ENCODE measurements at places on chromosomes 2 and 18.

DNA sequence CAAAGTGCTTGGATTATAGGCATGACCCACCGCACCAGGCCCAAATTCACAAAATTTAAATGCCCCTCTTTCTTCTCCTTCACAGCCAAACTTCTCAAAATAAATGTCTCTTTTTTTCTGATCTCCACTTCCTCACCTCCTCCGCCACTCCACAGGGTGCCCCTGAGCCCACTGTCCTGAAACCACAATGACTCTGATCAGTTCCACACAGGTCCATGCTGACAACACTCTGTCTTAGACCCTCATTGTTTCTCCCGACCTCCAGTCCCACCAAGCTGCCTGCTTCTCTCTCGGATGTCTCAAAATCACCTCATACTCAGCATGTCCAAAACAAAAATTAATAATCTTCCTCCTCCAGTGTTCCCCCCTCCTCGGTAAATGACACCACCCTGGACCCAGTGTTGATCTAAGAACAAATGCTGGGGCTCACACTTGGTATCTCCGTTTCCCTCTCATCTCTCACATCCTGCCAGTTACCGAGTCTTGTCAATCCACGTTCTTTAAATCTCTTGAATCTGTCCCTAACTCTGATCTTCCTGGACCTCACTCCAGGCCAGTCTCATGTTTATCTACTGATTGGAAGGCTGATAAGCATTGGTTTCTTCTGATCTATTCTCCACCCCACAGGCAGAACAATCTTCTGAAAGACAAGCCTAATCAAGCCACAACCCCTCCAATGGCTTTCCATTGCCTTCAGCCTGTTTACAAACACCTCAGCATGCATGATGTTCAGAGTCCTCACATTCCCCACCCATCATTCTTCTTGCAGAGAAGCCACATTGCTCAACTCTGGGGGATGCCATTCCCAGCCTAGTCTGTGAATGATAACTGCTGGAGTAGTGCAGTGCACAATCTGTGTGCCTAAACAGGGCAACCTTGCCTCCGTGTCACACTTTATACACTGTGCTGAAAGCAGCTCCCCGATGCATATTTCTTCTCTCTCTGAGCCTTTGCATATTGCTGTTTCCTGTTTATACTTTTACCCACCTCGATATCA, 12.4 kb upstream of the ANKRD44 start:
- no peak for DNase-seq

DNA sequence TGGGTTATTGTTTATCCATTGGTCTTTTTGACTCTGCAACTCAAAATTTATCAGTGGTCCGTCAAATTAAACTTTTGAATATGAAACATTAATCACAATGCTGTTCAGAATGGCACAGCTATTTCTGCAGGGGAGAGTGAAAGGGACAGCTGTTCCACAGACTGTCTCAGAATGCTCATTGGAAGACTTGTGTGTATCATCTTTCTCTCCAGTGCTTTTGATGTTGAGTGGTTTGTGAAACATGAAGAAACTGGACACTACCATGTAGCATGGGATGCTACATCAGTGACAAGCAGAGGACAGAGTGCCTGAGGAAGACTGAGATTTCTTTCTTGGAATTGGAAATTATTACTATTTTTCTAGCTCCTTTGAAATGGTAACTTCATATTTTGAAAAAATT, 115.7 kb downstream of the PLCL1 start:
- DNase-seq: no peak

DNA sequence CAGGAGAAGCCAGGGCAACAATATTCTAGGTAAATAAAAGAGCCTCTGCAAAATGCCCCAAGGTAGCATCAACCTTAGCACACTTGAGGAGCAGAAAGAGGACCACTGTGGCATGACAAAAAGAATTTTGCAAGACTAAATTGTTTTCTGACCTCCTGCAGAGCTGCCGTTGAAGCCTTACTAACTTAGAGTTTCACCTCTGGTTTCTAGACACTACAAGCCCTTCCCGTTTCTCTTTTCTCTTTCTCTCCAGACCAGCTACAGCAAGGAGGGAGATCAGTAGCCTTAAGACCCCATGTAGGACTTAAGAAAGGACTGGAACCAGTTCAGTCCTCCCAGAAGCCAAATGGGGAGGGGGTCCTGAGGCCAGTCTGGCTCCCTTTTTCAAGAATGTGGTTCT, 73.3 kb upstream of the SP3 start:
- no peak for DNase-seq

- DNase-seq: no peak
These were observed 30.1 kb downstream of the WDFY1 start for GRCh38 chr2:223915071-223915470.

DNA sequence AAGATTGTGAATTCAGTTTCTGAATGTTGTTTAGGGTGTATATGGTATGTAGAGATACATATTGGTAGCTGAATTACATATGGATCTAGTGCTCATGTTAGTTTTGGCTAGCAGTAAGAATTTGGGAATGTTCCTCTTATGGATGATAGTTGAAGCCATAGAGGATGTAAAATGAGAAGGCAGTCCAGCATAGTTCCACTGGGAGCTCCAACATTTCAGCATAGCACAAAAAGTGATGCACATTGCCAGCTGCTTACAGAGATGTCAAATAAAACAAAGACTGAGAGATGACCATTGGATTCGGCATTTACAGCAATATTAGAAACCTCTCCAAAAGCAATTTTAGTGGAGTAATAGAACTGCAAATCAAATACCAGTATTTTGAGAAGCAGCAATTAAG, 77.4 kb downstream of the EML4 start:
- no peak for DNase-seq

DNA sequence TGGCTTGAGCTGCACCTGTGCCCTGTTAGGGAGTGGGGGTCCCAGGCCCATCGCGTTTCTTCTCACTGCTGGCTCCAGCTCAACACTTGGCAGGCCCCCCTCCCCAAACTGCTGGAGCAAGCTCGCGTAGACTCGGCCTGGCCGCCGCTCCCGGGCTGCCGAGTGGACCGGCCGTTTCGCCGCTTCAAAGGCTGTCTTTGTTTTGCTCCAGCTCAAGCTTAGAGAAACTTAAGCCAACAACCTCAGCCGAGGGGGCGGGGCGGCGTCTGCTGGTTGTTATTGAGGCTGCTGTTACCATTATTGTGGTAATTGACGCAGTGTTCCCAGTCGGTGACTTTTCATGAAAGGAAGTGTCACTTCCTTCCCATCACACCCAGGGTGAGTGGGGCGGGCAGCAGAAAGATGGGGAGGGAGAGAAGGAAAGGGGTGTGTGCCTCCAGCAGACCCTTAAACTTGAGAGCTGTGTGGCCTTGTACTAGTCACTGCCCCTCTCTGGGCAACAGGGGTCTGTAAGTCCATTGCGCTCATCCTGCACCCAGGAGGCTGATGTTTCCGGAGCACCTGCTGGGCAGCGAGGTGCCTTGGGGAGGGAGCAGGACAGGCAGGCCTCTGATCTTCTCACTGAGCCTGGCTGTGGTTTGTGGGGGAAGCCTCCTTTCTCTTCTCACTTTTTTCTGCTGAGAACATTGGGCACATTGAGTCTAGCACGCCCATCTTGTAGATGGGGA, 2.1 kb downstream of the ARID5A start:
- DNase-seq: peak; percentile 71

GRCh38 chr2:100004959-100005387, 137.4 kb downstream of the AFF3 start:
- no peak for DNase-seq

DNA sequence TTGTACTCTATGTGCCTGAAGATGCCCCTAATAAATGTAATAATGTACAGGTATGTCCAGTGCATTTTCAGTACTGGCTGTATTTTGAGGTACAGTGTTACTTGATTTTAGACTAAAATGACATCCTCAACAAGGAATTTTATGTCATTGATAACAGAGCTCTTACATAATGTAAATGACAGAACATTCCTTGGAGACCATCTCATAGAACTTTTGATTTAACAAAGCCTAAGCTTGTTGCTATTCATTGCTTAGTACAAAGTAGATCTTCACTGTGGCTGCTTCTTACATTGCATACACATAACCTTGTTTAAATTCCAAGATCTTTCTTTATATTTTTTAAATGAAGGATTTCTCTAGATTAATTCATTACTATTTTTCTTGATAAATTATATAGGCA, 24.1 kb downstream of the DYNC1I2 start:
- DNase-seq: no peak

DNA sequence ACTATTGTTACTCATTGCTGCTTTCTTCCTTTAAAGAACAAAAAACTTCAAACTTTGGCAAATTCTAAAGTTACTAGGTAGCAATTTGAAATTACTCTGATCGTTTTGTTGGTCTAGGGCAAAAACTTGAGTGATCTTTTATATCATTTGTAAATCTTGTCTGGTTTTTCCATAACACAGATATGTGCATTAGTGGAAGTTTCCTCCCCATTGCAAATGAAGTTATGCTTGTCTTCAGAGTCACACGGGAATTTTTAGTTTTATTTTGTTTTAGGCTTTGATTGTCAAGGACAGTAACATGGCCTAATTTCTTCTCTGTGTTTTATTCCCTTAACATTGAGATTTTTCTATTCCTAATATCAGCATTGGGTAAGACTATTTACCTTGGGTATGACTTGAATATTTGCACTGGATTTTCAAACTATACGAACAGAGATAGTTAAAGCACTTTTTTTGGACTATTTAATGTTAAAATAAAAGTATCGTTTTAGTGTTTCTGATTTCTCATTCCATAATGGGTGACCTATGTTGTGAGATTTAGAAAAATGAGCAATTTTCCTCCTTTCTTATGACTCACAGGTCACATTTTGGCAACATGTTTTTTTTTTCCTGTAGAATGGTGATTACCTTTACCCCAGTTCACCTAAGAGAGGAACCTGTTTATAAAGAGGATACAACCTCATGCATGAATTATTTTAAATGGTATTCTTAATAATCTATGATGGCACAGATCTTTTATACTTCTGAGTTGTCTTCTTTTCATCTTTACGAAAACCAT, 65.0 kb downstream of the BABAM2 start:
- DNase-seq: no peak

DNA sequence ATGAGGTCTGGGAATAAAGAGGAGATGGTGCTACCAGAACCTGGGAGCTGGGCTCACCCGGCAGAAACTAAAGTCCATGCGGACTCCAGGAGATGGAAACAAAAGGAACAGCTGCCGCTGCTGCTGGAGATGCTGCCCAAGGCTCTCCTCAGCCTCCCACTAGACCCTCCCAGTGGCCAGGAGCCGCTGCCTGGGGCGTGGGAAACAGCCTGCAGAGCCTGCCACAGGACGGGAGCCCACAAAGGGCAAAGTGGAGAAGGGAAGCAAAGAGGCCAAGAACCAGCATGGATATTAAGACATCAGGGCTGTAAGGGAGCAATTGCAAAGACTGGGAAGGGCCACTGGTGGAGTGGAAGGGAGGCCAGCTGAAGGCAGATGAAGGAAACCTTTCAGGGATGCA, 179.6 kb downstream of the NCK2 start:
- no peak for DNase-seq

- no peak for DNase-seq
These were observed 72.5 kb downstream of the NOL10 start for GRCh38 chr2:10617241-10617640.

DNA sequence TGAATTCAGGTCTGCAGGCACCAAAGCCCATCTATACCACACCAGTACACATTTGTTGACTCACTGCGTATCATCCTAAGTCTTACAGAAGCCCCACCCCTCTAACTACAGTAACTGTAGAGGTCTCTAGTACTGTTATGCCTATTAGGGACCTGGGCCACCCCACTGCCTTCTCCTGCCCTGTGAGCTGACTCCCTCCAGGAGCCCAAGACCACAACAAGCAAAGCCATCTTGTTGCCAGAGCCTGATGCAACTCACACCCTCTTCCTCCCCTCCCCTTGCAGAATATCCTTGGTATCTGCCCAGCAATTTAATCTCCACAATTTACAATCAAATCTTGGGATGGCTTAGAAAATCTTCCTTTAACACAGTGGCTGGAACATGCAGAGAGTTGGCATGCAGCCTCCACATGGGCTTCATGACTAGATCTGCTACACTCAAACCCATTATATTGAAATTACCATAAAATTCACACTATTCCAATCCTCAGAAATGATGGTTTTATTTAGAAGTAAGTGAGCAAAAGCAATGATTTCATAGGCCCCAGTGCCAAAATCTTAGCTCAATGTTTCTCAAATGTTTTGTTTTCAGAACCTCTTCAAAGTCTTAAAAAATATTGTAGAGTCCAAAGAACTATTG, 17.7 kb upstream of the CYP1B1 start:
- no peak for DNase-seq

DNA sequence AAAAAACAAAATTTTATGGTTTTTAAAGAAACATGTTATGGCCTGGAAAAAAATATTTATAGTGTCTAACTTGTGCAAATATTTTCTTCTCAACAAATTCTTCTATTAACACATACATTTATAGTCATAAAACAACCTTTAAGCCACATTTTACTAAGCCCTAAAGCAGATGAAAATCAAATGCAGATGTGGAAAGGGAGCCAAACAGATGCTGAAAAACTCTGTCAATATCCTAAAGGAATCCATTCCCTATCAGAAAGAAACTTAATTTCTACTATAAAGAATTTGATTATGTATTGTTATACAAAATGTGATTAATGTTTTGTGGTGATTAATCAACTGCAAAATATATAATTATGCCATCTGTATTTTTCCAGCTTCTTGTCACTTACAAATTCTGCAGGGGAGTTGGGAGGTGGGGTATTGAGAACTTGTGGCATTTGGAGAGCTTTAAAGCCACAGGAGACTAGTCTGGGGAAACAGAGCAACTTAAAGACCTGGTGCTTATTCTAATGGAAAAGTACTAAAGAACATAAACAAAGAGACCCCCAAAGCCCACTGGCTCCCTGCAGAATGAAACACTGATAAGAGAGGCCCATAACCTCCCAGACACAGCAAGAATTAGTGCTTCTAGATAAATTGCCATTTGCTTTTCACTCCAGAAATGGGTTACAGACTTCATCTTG, 1721.0 kb upstream of the PIK3C3 start:
- DNase-seq: no peak

GRCh38 chr2:46943881-46944798, 28.5 kb upstream of the MCFD2 start:
- DNase-seq: no peak

DNA sequence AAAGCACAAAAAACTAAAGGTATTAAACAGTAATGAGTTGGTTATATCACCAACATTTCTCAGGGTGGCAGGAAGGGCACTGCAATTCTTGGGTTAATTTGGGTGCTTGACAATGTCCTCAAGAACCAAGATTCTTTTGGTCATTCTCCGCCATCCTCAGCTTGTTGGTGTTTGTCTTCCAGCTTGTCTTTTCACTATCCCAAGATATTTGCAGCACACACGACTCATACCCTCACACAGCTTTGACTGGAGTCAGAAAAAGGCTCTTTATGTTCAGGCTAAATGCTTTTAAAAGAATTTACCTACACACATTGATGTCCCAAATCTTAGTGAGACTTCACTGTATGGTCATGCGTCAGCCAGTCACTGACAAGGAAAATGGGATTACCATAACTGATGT, 12.5 kb downstream of the GREB1L start:
- DNase-seq: no peak
